NCI-H460 (cell line): ENCODE measurements at places on chromosomes 6 and 20.
A peak's percentile ranks its signal among the peaks of the same experiment; 100 is the strongest.

DNA sequence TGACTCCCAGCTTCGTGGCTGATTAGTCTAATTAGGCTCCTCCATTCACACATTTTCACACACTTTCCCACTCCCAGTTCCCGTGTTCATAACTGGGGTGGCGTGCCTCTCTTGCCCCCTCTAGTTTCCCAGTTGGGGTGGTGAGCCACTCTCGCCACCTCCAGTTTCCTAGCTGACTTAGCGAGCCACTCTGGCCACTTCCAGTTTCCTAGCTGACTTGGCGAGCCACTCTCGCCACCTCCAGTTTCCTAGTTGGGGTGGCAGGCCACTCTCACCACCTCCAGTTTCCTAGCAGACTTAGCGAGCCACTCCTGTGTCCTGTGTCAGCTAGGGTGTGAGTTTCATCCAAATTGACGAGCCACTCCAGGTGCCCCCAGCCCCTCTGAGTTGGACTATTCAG lies 7.4 kb upstream of the GMPR start:
- DNase-seq, result no peak

GRCh38 chr6:81998432-81998831 lies 246.0 kb upstream of the TENT5A start:
- no peak for DNase-seq

DNA sequence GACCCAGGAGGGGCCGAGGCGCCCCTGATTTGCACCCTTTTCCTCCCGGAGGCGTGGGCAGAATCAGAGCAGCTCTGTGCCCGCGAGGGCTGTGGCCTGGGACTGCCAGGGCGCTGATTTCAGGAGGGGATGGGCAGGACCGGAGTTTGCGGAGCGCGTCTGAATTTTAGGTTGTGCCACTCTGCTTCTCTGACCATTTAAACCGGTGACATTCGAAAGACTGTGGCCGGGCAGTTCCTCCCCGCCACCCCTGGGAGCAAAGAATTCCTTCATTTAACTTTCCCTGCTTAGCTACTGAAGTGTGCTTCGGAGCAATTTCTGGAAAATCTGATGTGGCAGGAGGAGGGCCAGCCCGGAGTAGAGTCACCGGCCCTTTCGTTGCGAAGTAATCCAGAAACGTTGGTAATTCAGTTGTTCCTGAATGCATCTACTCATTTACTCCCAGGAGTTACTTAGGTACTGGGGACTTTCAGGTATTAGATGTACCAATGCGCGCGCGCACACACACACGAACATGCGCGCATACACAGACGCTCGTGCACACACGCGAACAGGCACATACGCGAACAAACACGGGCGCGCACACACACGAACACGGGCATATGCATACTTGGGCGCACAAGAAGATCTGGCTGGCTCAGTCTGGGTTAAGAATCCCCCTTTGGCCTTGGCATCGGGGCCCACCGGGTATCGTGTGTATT lies 568 bp downstream of the CCDC170 start:
- DNase-seq, result no peak

DNA sequence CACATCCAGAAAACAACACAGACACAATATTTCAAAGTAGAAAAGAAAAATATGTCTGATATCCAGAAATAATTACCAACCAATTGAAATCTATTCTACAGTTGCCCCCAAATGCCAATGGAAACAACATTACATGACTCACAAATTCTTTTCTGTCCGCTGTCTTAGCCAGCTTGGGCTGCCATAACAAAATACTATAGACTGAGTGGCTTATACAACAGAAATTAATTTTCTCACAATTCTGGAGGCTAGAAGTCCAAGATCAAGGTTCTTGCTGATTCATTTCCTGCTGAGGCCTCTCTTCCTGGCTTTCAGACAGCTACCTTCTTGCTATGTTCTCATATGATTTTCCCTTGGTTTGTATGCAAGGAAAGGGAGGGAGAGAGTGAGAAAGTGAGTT lies 698.1 kb downstream of the DHX35 start:
- no peak for DNase-seq

DNA sequence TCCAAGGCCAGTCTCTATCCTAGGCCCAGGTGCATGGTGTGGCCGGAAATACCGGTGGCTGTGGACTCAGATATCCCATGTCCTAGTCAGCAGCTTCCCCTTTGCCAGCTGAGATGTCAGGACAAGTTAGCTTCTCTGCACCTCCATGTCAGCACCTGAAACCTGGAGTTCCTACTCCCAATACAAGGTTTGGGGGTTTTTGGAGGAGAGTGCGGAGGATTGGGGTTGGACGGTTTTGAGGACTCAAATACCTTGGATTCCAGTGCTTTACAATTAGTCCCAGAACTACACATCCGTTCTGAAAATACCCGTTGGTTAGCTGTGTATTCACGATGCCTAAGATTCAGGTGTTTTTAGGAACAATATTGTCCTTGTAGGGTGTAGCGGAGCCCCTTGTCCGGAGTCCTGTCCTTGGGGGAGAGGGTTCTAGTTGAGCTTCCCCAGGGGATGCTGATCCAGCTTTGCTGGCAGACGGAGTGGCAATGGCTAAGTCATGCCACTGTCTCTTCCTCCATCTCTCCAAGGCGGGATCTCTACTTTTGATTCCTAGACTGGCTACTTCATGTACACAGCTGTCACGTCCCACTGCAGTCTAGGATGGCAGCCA lies 45.0 kb downstream of the ADNP start:
- DNase-seq, result no peak

DNA sequence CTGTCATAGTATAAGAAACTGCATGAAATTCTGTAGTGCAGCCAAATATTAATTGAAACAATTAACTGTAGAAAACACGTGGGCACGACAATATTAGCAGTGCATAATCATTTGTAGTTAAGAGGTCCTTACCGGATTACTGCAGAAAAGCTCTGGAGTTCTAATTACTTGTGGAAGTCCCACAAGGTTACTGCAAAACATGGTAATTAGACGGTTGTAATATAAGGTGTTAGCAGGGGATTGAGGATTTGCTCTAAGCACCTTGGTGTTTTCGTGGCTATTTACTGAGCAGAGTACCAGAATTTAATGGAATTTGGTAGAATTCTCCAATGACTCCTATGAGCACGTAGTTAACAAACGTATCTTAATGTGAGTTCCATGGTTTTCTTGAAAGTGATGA lies 473.6 kb upstream of the AGPAT4 start:
- no peak for DNase-seq

- DNase-seq, result no peak
Observed at GRCh38 chr20:54642864-54643667, 167.7 kb downstream of the DOK5 start.

- peak; percentile 21 for DNase-seq
Observed at GRCh38 chr6:15457121-15457650, 205.6 kb downstream of the DTNBP1 start.

GRCh38 chr6:93453956-93454355 lies 34.6 kb upstream of the EPHA7 start:
- no peak for DNase-seq

DNA sequence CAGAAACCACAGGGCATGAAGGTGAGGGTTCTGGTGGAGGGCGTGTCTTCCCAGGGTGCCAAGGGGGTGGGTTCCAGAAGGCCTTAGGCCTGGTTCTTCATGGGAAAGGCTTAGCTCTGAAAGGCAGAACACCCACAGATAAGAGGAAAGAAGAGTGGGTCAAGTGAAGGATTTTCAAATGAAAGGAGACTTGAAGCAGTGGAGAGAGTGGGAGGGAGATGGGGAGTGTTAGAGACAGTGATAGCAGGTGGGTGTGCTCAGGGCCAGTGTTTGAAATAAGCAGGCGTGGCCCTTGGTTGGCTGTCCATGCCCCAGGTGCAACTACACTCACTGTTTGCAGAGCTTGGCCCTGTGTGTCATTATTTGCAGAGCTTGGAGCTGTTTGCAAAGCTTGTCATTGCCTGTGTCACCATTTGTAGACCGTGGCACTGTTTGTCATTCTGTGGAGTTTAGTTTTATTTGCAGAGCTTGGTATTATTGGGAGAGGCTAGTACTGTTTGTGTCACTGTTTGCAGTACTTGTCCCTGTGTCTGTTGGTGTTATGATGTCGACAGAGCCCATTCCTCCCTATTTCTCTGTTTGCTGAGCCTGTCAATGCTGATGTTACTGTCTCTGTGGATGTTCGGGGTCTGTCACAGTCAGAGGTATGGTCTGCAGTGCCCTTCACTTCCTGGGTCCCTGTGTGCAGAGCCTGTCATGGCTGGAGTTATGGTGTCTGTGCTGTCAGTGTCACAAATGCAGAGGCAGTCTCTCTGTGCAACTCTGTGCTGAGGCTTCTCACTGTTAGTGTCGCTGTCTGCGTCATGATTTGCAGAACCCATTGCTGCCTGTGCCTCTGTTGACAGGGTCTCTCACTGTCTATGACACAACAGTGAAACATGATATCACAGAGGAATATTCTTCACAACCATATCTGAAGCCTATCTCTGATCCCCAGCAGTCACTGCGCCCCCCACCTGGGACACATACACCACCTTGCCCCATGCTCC lies 127.7 kb upstream of the LRFN2 start:
- no peak for DNase-seq

DNA sequence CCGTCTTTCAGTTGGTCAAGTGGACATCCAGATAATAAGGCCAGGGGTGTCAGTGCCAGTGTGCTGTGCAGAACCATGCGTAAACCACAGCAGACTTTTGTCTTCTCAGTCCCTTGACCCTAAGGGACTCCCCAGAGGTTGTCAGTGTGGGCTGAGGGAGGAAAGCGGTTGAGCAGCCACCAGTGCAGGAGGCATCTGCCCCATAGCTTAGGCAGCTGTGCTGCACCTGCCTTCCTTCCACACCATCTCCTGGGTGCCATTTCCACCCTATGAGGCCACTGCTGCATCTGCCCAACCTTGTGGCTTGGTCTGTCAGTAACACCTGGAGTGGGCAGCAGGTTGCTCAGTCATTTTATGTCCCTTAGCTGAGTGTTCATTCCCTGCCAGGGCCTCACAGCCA lies 26.0 kb downstream of the PRPF6 start:
- no peak for DNase-seq

- no peak for DNase-seq
Observed at GRCh38 chr6:158714706-158715105, 64.9 kb downstream of the SYTL3 start.

GRCh38 chr6:149423964-149424440 lies 23.9 kb downstream of the SUMO4 start:
- DNase-seq, result no peak

DNA sequence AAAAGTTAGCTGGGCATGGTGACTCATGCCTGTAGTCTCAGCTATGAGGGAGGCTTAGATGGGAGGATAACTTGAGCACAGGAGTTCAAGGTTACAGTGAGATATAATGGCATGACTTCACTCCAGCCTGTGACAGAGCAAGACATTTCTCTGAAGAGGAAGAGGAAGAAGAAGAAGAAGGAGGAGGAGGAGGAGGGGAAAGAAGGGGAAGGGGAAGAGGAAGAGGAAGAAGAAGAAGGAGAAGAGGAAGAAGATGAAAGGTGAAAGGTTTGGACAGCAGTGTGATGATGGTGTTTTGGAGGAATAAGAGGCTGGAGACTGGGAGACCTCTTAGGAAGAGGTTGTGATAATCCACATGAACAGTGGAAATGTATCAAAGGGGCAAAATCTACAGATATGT lies 410.7 kb upstream of the JAG1 start:
- DNase-seq, result no peak
